ENCODE measurements at places on chromosomes 1 and 21.

DNA sequence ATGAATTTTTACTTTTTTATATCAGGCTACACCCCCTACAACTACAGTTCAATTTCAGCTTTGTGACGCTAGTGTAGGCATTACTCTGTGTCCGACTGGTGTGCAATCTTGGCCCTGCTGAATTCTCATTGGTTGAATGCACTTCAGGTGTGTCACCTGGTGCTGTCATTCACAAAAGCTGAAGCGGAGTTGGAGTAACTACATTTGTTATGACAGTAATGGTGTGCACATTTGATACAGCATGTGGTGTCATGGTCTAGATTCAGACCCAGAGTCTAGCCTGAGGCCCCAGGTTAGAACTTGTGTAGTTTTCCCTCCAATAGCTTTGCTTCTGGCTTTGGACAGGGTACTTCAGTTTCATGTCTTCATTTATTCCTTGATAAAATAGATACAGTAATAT, 88.7 kb downstream of the C1orf94 start:
- H3K36me3 ChIP-seq = no peaks in the 10 kb centered on the region
- no peaks in the 10 kb centered on the region for H3K27me3 ChIP-seq
- DNase-seq = no peak
- no peak overlapping the region for H3K27ac ChIP-seq
- no peak overlapping the region for H3K4me3 ChIP-seq

- no peak overlapping the region for H3K27ac ChIP-seq
- no peak overlapping the region for H3K4me3 ChIP-seq
- peaks cover 8% of the 10 kb centered on the region for H3K4me1 ChIP-seq
- no peak for DNase-seq
- no peaks in the 10 kb centered on the region for H3K36me3 ChIP-seq
Measured at GRCh38 chr1:5982868-5983267, 9.4 kb downstream of the NPHP4 start.

- no peak overlapping the region for H3K4me3 ChIP-seq
- peaks cover 4% of the 10 kb centered on the region for H3K4me1 ChIP-seq
- no peaks in the 10 kb centered on the region for H3K36me3 ChIP-seq
- H3K27me3 ChIP-seq = peaks cover 25% of the 10 kb centered on the region
- DNase-seq = no peak
- no peak overlapping the region for H3K27ac ChIP-seq
Measured at GRCh38 chr1:223745731-223746130, 33.4 kb downstream of the CAPN2 start.

- H3K27me3 ChIP-seq = no peaks in the 10 kb centered on the region
- H3K4me1 ChIP-seq = peaks cover 29% of the 10 kb centered on the region
- no peak overlapping the region for H3K4me3 ChIP-seq
- DNase-seq = no peak
Measured at GRCh38 chr1:162135271-162135775, 65.8 kb downstream of the NOS1AP start.
